ENCODE measurements at places on chromosomes 13 and 19. TPM values are rescaled to one million over a fixed set of nuclear protein-coding genes. Genes with fewer than 3 reads are reported as not detected.

- no peak overlapping the region for H3K4me3 ChIP-seq
- H3K27me3 ChIP-seq = no peaks in the 10 kb centered on the region
- DNase-seq = no peak
- peaks cover 49% of the 10 kb centered on the region for H3K4me1 ChIP-seq
- no peak overlapping the region for H3K27ac ChIP-seq
- H3K36me3 ChIP-seq = peaks cover 74% of the 10 kb centered on the region
Observed at GRCh38 chr19:9671655-9672054, 3.2 kb downstream of the ZNF562 start.

DNA sequence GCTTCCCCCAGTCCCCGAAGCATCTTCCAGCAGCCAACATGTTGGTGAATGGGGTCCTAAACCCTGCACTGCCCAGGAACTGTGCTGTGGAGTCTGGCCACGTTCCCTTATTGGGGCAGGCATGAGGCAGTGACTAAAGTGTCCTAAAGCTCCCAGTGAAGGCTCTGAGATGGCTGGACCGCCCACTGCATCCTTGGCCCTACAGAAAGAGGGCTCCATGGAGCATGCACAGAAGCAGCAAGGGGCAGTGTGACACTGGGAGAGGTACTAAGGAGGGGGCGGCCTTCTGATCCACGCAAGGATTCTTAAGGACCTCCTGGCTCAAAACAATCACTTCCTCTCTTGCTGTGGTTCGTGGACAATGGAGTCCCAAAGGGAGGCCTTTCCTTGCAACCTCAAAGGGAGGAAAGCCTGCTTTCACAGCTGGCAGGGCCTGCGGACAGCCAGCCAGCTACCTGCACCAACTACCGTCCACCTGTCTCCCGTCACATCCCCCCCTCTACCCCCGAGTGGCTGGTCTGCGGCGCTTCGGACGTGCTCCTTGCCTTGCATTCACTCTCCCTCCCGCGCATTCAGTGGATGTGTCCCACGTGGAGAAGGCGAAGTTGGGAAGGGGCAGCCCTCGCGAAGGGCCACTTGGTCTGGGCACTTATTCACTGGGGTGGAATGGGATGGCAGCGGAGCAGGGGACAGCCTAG, 63.9 kb upstream of the STARD13 start:
- no peak for DNase-seq
- H3K27ac ChIP-seq = no peak overlapping the region
- H3K4me3 ChIP-seq = no peak overlapping the region

- H3K36me3 ChIP-seq = no peaks in the 10 kb centered on the region
- DNase-seq = no peak
- peaks cover 25% of the 10 kb centered on the region for H3K4me1 ChIP-seq
- no peaks in the 10 kb centered on the region for H3K27me3 ChIP-seq
- no peak overlapping the region for H3K27ac ChIP-seq
- H3K4me3 ChIP-seq = no peak overlapping the region
Observed at GRCh38 chr13:40139896-40140520, 484.5 kb downstream of the COG6 start.

The C1QTNF9B gene
- total RNA-seq = not detected

The LMO7 gene
- total RNA-seq = 66.1 TPM

GRCh38 chr19:16154557-16154956, 11.1 kb downstream of the HSH2D start:
- no peaks in the 10 kb centered on the region for H3K27me3 ChIP-seq
- H3K36me3 ChIP-seq = no peaks in the 10 kb centered on the region
- H3K4me3 ChIP-seq = no peak overlapping the region
- no peak overlapping the region for H3K27ac ChIP-seq
- no peak for DNase-seq

DNA sequence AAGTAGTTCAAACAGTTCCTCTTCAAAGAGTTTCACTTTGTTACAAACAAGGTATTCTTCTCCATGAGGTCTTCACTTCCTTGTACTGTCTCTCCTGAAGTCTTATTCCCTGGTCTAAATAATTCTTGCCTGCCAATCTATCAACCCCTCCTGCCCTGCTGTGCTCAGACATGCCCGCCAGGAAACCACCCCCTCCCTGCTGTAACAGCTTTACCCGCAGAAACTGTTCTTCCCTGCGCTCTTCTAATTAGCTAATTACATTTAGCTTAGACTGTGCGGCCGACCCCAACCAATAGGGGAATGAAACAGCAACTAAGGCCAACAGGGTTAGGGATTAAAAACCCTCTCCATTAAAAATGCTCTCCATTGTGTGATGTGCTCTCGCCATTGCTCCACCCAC, 46.7 kb downstream of the ZNF846 start:
- DNase-seq = no peak
- peaks cover 7% of the 10 kb centered on the region for H3K27me3 ChIP-seq
- no peak overlapping the region for H3K4me3 ChIP-seq
- H3K4me1 ChIP-seq = peaks cover 10% of the 10 kb centered on the region
- H3K27ac ChIP-seq = no peak overlapping the region

GRCh38 chr13:112943309-112944125, 25.5 kb upstream of the MCF2L start:
- H3K27me3 ChIP-seq = peaks cover 7% of the 10 kb centered on the region
- H3K4me1 ChIP-seq = peaks cover 10% of the 10 kb centered on the region
- H3K36me3 ChIP-seq = no peaks in the 10 kb centered on the region
- no peak overlapping the region for H3K27ac ChIP-seq
- H3K4me3 ChIP-seq = peak overlapping the region; percentile 70

The ZNF791 gene
- 48.0 TPM for total RNA-seq

DNA sequence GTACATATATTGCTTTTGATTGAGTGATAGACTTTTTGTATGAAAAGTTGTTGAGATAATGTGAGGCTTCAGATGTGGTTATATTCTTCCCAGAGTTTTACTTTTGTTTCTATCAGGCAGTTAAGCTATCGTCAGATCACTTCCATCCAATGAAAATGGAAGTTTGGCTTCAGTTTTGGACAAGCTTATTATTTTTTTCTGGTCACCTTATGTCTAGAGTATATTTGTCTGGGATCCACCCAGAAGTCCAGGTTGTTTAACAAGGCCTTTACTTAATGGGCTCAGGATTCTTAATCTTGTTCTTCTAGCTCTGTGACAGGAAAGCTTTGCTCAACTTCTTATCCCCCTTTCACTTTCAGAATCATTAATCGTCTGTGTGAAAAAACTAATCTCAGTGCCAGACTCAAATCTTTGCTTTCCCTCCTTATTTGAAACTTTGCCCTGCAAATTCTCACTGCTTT, 150.9 kb downstream of the PDS5B start:
- peaks cover 34% of the 10 kb centered on the region for H3K4me1 ChIP-seq
- no peaks in the 10 kb centered on the region for H3K27me3 ChIP-seq
- no peaks in the 10 kb centered on the region for H3K36me3 ChIP-seq
- peak overlapping the region; percentile 84 for H3K4me3 ChIP-seq

- H3K27ac ChIP-seq = peak overlapping the region; percentile 88
- H3K27me3 ChIP-seq = peaks cover 61% of the 10 kb centered on the region
- DNase-seq = no peak
- H3K4me1 ChIP-seq = no peaks in the 10 kb centered on the region
- no peaks in the 10 kb centered on the region for H3K36me3 ChIP-seq
Observed at GRCh38 chr19:50975766-50976165, 6.4 kb upstream of the KLK6 start.

DNA sequence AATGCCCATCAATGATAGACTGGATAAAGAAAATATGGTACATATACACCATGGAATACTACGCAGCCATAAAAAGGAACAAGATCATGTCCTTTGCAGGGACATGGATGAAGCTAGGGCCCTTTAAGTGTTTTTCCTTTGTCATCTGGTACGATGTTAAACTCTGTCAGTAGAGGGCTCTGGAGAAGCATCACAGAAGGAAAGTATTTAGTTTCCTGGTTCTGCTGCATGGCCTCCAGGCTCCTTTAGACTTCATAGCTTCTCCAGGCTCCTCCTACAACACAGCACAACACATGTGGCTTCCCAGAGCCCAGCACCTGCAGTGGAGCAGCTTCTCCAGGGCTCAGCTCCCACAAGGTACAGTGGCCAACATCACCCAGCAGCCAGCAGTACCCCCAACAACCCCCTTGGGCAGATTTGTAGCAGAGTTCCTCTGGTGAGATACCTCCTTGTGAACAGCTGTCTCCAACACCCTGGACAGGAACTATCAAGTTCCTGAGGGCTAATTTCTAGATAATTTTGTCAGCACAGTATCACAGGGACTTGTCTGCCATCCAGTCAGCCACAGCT, 63.4 kb downstream of the KCTD12 start:
- DNase-seq = peak; percentile 17
- H3K27me3 ChIP-seq = peaks cover 2% of the 10 kb centered on the region
- H3K4me3 ChIP-seq = no peak overlapping the region
- no peaks in the 10 kb centered on the region for H3K4me1 ChIP-seq

The METTL21C gene
- total RNA-seq = not detected

GRCh38 chr19:16026756-16027155, 49.5 kb upstream of the TPM4 start:
- no peaks in the 10 kb centered on the region for H3K27me3 ChIP-seq
- H3K36me3 ChIP-seq = no peaks in the 10 kb centered on the region
- no peaks in the 10 kb centered on the region for H3K4me1 ChIP-seq
- DNase-seq = no peak
- H3K4me3 ChIP-seq = no peak overlapping the region

The GPR183 gene
- total RNA-seq = 10.4 TPM

GRCh38 chr13:41326661-41327060, 15.6 kb downstream of the NAA16 start:
- H3K27ac ChIP-seq = peak overlapping the region; percentile 66
- no peak for DNase-seq
- H3K36me3 ChIP-seq = peaks cover 5% of the 10 kb centered on the region
- no peaks in the 10 kb centered on the region for H3K27me3 ChIP-seq
- H3K4me1 ChIP-seq = peaks cover 26% of the 10 kb centered on the region
- H3K4me3 ChIP-seq = peak overlapping the region; percentile 3
